MCF 10A (cell line): ENCODE measurements at places on chromosomes 7 and 10.
A peak's percentile ranks its signal among the peaks of the same experiment; 100 is the strongest.

- H3K27me3 ChIP-seq, result no peaks in the 10 kb centered on the region
- peak overlapping the region; percentile 95 for H3K27ac ChIP-seq
- H3K4me3 ChIP-seq, result no peak overlapping the region
- peak; percentile 58 for DNase-seq
- peaks cover 34% of the 10 kb centered on the region for H3K4me1 ChIP-seq
- H3K36me3 ChIP-seq, result no peaks in the 10 kb centered on the region
Observed at GRCh38 chr7:96547371-96547811, 162.3 kb downstream of the SEM1 start.

- H3K27ac ChIP-seq, result no peak overlapping the region
- no peaks in the 10 kb centered on the region for H3K4me1 ChIP-seq
- peaks cover 18% of the 10 kb centered on the region for H3K27me3 ChIP-seq
- H3K4me3 ChIP-seq, result no peak overlapping the region
Observed at GRCh38 chr7:48188776-48189520, 17.7 kb downstream of the ABCA13 start.

GRCh38 chr7:123749537-123749857 lies 694 bp upstream of the WASL start:
- H3K27me3 ChIP-seq, result no peaks in the 10 kb centered on the region
- H3K4me3 ChIP-seq, result peak overlapping the region; percentile 98
- peak; percentile 85 for DNase-seq
- H3K4me1 ChIP-seq, result peaks cover 44% of the 10 kb centered on the region

DNA sequence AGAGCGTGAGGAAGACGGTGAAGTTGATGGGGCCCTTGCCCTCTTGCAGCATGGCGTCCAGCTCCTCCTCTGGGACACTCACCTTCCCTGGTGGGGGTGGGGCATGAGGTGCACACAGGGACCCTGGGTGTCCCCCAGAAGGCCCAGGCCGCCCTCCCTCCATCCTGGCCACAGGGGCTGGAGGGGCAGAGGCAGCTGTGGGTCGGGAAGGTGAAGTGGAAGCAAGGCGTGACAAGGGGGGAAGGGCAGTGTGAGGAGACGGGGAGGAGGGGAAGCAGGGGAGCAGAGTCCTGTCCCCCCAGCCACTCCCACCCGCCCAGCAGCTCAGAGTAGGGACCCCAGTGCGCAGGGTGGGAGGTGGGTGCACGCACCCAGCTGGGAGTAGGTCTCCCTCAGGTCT lies 791 bp downstream of the MYL7 start:
- H3K36me3 ChIP-seq, result no peaks in the 10 kb centered on the region
- peaks cover 3% of the 10 kb centered on the region for H3K4me1 ChIP-seq
- no peak overlapping the region for H3K4me3 ChIP-seq
- no peak overlapping the region for H3K27ac ChIP-seq
- no peak for DNase-seq

DNA sequence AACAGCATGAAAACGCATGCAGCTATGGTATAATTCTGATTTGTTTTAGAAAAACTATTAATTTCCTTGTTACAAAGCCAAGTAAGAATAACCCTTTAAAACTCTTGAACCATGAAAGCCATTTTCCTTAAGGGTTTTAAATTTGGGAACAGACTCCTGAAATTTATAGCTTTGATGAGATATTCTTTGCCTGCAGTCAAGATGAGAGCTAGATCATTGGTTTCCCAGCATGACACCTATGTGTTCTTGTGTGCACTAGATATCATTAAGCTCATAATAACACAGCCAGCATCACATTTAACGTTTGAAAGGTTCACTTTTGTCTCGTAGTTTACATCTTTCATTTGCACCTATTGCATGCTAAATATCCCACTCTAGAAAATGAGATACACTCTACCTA lies 202.2 kb downstream of the PHF14 start:
- H3K4me3 ChIP-seq, result no peak overlapping the region
- H3K36me3 ChIP-seq, result no peaks in the 10 kb centered on the region
- no peaks in the 10 kb centered on the region for H3K4me1 ChIP-seq

DNA sequence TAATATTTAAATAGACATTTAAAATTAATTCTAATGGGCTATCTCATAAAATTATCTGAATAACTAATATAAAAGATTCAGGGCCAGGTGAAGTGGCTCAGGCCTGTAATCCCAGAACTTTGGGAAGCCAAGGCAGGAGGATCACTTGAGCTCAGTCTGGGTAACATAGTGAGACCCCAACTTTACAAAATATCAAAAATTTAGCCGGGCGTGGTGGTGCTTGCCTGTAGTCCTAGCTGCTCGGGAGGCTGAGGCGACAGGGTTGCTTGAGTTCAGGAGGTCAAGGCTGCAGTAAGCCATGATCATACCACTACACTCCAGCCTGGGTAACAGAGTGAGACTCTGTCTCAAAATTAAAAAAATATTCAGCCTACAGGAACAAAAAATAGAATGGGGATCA lies 12.5 kb downstream of the NOBOX start:
- no peak for DNase-seq
- no peak overlapping the region for H3K4me3 ChIP-seq
- peaks cover 13% of the 10 kb centered on the region for H3K4me1 ChIP-seq
- no peaks in the 10 kb centered on the region for H3K27me3 ChIP-seq

GRCh38 chr7:112023282-112023681 lies 182.9 kb downstream of the DOCK4 start:
- H3K4me3 ChIP-seq, result no peak overlapping the region
- no peak for DNase-seq
- H3K36me3 ChIP-seq, result no peaks in the 10 kb centered on the region
- H3K4me1 ChIP-seq, result peaks cover 10% of the 10 kb centered on the region
- H3K27ac ChIP-seq, result no peak overlapping the region

DNA sequence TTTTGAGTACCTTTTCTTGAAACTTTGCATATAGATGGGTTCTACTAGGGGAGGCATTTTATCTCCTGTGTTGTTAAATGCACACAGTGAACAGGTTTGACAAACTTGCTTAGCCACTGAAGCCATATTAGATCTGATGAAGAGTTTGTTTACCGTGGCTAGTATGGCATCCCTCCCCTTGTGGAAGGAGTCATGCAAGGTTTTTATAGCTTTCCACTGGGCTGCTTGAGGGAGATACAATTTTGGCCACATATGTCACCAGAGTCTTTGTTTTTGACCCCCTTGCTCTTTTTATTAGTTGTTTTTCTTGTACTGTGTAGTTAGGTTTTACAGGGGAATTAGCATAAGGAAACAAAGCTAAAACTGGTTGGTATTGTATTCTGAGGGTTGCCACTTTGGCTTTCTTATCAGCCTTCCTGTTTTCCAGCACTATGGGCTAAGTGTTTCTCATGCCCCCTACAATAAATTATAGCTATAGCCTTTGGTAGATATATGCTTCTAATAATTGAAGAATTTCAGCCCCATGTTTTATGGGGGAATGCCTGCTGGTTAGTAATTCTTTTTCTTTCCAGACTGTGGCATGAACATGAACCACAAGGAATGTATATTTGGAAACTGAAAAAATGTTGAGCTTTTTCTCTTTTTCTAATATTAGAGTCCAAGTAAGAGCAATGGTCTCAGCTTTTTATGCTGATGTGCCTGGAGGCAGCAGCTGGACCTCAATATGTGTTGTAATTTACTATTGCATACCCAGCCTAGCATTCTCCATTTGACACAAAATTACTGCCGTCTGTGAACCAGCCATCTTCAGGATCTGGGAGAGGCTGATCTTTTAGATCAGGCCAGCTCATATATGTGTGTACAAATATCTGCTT lies 18.4 kb upstream of the STEAP2 start:
- no peaks in the 10 kb centered on the region for H3K27me3 ChIP-seq
- H3K4me1 ChIP-seq, result no peaks in the 10 kb centered on the region
- DNase-seq, result no peak

DNA sequence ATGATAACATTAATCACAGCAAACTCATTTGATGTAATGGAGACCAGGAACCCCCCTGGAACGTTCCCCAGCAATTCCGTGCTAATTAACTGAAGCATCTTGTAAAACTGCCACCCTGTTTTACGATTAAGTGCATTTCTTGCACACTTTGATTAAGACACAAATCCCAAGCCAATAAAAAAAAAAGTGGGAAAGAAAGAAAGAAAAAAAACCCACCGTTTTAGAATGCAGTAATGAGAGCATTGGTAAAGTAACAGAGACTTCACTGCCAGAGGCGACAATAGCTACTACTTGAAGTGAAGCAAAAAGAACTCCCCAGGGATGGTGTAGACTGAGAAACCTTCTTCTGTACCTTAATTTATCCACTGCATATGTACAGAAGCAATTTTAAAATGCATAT lies 616.1 kb downstream of the PTPRN2 start:
- DNase-seq, result no peak
- no peaks in the 10 kb centered on the region for H3K4me1 ChIP-seq
- H3K4me3 ChIP-seq, result no peak overlapping the region
- H3K27me3 ChIP-seq, result no peaks in the 10 kb centered on the region

- H3K4me1 ChIP-seq, result no peaks in the 10 kb centered on the region
- H3K27me3 ChIP-seq, result peaks cover 13% of the 10 kb centered on the region
- no peaks in the 10 kb centered on the region for H3K36me3 ChIP-seq
- H3K27ac ChIP-seq, result no peak overlapping the region
- no peak for DNase-seq
- H3K4me3 ChIP-seq, result no peak overlapping the region
Observed at GRCh38 chr10:98528166-98528804, 81.5 kb upstream of the HPS1 start.
